RPMI7951 (cell line): ENCODE measurements at places on chromosomes 11 and 22.

- DNase-seq = peak; percentile 95
These were observed 75.8 kb downstream of the RAB30 start for GRCh38 chr11:82995754-82996398.

DNA sequence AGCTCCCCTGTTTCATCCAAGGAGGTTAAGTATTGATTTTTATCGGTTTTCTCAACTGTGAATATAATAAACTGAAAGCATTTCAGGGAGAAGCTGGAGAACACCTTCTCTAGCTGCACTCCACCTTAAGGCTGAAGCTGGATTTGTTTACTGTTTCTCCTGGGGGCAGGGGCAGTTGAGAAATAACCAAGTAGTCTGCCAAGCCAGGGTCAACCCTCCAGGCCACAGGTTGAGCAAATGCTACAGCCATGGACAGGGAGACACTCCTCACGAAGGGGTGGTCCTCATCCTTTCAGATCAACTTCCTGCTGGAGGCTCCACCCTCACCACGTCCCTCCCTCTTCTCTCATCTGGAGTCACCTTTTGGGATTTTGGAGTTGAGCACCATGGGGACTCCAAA lies at the start of gene TTC36:
TSS of gene TTC36 (plus strand) at position 366 of the 400 bp plus-strand sequence. CDS start at position 387, 21 bp downstream.
- DNase-seq = no peak

GRCh38 chr11:93871526-93871925 lies 21.1 kb upstream of the VSTM5 start:
- no peak for DNase-seq

GRCh38 chr11:110903378-110903777 lies 191.1 kb upstream of the ARHGAP20 start:
- DNase-seq = no peak
